ENCODE measurements at places on chromosomes 12 and 14.
A peak's percentile ranks its signal among the peaks of the same experiment; 100 is the strongest.

GRCh38 chr14:71424941-71425340 is 507.3 kb upstream of the RGS6 start:
- no peak for DNase-seq

- no peak for DNase-seq
These were observed 19.6 kb downstream of the HCFC2 start for GRCh38 chr12:104083769-104084475.

DNA sequence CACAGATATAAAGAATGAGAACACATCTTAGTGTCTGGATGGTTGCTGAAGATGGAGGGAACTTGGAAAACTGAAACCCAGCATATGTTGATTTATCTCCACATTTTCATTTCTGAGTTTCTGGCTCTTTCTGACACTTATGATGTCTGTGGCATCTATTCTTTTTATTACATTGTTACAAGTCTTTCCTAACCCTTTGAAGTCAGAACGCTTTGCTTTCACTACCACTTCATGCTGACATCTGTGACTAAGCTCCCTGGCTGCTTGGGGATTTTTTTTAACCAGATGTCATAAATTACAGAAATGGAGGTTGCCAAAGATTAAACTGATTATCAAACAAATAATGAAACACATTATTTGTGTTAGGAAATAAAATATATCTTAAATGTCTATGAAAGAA is 188.7 kb downstream of the KITLG start:
- DNase-seq = no peak

DNA sequence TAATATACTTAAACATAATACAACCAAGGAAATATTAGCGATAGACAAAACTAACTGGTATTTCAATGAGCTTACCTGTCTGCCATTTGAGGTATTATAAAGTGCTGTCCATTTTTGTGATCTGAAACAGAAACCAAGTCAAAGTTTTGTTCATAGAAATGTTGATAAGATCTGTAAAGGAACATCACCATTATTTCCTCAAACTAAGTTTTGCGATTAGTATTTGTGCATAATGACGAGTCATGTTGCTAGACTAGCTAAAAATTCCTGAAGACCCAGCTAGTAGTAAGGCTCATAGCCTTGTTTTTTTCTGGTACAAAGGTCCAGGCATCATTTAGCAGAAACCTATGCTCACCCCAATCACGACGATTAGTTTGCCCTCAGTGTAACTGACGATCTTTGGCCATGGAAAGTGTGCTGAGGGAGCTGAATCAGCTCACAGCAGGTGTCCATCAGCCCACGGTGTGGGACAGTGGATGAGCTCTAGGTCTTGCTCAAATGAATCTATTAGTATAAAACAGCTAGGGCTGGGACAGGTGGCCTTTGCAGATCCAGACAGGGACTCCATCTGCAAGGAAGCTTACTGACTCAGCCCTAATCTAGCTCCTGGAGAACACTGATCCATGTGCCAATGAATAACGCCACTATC is 28.7 kb downstream of the GIT2 start:
- no peak for DNase-seq

GRCh38 chr14:75578102-75578785 is at the start of gene FLVCR2:
Gene FLVCR2, plus strand, starts transcription at chr14:75578620. Its CDS starts 353 bp downstream, at chr14:75578973.
- DNase-seq = no peak

DNA sequence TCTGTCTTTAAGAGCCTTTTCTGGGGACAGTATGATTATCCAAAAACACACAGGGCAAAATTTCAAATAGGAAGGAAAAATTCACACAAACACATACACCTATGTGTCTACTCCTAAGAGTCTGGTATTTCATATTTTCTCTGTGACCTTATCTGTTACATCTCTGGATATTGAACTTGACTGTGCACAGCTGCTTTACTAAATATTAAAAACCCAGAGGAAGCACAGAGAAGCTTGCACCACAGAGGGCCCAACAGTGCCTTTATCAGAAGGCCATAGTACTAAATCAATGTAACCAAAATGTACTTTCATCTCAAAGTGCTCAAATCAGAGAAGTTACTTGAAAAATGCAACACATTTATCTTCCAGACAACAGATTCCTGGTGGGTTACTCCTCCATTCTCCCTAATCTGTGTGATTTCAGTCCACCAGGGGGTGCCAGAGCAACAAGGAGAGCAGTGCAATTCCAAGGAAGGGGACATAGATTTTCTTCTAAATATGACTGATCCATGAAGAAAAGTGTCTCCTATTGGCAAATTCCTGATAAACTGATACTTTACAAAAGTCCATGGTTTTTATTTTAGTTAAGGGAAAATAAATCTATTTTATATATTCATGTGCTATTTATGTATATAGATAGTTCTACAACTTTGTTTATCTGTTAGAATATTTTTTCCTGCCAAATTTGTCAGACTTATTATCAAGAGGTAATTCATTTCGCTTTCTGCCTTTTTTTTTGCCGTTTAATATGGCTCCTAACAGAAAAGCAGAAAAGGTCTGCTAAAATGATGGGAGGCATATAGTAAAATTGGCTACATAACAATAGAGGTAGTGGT is 617.6 kb downstream of the LRFN5 start:
- DNase-seq = peak; percentile 50

DNA sequence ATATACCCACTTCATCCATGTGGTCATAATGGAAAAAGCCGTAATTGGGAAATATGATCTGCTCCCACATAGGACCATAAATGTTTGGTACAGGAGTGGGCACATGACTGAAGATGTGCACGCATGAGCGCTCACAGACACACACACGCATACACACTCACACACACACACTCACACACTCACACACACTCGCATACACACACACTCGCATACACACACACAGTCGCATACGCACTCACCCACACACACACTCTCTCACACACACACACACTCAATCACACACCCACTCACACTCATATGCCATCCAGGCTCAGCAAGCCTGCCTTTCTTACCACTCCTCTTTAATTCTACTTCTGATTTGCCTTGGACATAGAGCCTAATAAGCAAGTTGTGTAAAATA is 45.6 kb upstream of the EGLN3 start:
- no peak for DNase-seq

GRCh38 chr12:44889926-44890325 is 13.8 kb upstream of the NELL2 start:
- DNase-seq = no peak

- no peak for DNase-seq
These were observed 44.9 kb downstream of the ATP2B1 start for GRCh38 chr12:89663577-89664357.

DNA sequence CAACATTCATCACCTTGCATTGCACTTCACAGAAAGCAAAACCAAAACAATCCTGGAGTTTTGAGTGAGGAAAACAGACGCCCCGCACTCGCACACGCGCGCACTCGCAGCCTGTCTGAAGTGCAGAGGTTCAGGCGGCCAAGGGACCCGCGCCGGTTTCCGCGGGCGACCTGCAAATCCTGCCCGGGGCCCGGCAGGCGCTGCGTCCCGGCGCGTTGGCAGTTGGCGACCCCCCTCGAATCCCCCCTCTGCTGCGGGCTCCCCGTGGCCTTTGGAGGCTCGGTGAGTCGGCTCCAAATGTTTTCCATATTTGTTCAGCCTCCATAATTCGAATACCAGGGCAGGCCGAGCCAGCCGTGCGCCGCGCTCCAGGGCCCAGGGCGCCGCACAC is at the start of gene SSPN:
Gene SSPN (plus strand): TSS at position 324 of the 391 bp plus-strand sequence. CDS start 100 bp downstream, outside the sequence.
- peak; percentile 83 for DNase-seq

DNA sequence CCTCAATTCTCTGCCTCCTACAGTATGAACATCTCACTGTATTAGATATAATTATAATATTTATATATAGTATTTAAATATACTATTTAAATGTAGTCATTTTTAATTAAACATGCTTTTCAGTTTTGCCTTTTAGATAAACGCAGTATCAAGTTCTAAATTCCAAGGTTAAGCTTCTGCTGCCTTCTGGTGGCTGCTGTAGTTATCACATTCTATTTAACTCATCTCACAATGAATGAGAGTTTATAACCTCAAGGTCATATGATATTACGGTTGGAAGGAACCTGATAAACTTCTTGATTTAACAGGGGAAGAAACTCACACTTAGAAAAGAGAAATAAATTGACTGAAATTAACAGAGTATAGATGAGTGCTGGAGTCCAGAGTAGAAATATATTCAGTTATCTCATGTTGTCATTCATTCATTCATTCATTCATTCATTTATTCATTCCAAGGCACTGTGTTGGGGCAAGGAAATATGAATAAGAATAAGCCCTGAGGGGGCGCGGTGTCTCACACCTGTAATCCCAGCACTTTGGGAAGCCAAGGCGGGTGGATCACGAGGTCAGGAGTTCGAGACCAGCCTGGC is 31.9 kb downstream of the GUCY2C start:
- DNase-seq = no peak

- DNase-seq = no peak
These were observed 441.1 kb upstream of the TMPO start for GRCh38 chr12:98074286-98074685.

DNA sequence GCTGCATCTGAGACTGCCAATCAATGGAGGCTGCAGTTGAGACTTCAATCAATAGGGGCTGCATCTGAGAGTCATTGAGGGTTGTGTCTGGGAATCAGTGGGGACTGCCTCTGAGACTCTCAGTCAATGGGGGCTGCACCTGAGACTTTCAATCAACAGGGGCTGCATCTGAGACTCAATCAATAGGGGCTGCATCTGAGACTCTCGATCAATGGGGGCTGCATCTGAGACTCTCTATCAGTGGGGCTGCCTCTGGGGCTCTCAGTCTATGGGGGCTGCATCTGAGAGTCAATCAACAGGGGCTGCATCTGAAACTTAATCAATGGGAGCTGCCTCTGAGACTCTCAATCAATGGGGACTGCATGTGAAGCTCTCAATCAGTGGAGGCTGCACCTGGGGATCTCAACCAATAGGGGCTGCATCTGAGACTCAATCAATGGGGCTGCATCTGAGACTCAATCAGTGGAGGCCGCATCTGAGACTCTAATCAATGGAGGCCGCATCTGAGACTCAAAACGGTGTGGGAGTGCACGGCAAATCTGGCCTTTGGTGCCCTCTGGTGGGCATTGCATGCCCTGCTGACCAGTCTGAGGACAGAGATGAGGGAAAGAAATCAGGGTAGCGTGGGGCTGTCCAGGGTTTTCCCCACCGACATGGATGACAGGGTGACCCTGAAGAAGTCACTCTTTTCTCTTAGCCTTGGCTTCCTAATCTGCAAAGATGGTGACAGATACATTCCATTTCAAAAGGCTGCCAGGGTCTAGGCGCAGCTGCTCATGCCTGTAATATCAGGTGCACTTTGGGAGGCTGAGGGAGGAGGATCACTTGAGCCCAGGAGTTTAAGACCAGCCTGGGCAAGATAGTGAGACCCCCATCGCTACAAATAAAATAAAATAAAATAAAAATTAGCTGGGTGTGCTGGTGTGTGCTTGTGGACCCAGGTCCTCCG is 41.3 kb upstream of the EIF5 start:
- peak; percentile 59 for DNase-seq

GRCh38 chr14:33118668-33119067 is 180.0 kb downstream of the NPAS3 start:
- peak; percentile 90 for DNase-seq

GRCh38 chr12:44433659-44434058 is 442.5 kb downstream of the NELL2 start:
- DNase-seq = no peak

DNA sequence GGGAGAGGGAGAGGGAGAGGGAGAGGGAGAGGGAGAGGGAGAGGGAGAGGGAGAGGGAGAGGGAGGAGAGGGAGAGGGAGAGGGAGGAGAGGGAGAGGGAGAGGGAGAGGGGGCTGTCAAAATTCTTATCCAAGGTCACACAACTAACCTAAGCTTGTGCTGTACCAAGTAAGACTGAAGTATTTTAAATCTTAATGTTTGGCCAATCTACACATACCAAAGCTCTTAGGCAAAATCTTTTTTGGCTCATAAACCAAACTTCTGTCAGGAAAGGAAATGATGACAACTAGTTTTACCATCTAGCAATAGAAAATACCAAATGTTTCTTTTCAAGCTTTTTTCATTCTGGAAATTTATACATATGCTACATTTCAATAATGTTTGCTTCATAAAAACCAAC is 33.8 kb downstream of the CCDC38 start:
- DNase-seq = no peak

- DNase-seq = no peak
These were observed 26.6 kb upstream of the APPL2 start for GRCh38 chr12:105262461-105263184.

DNA sequence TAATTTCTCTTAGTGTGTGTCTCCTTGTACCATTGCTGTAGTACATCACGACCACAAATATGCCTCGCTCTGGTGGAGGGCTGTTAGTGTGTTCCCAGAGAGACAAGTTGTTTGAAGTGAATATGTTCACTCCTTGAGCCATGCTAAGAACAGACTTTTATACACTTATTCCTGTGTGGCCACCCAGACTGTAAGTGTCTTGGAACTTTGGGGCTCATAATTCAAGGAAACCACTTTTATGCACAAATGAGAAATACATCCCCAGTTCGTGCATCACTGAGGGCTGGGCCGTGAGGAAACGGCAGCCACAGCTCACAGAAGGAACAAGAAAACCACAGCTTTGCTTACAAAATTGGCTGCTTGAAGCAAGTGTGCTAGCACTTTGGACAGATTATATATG is 362.2 kb upstream of the DDHD1 start:
- no peak for DNase-seq

DNA sequence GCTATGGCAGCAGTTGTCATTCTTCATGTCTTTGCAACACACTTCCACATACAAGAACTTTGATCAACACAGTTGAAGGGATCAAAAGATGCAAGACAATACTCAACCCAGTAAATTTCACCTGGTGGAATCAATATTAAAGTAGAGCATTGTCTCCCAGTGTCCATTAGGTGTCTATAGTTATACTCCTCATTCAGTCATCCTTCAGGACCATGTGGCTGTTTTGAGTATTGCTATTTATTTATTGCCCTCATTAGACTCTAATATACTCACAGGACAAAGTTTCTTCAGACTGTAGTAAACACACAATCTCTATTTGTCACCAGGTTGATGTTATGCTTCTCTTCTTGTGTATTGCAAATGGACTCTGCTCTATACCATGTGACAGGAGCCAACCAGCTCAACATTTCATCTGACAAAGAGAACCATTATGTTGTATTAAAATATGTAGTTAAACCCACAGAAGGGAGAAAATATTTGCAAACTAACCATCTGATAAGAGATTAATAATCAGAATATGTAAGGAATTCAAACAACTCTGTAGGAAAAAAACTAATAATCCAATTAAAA is 146.6 kb downstream of the TGFB3 start:
- no peak for DNase-seq

GRCh38 chr14:50417853-50418252 is 21.2 kb upstream of the CDKL1 start:
- DNase-seq = no peak
